ENCODE measurements at places on chromosomes 12 and 14.

DNA sequence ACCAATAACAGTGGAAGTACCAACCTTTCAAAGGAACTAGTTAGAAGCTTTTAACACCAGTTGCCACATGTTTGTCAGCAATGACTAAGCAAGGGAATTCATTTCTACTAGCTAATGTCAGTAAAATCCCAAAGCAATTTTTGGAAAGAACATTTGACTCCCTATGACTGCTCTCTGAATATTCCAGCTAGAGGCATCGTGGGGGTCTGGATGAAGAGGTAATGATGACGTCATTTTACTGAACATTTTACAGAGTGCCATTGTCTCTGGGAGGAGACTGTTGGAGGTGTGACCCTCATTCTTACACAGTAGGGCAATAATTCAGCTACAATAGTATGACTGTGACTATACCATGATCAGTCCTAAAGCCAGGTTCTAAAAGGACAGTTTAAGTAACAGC, 204.8 kb downstream of the ITPR2 start:
- no peak for DNase-seq

DNA sequence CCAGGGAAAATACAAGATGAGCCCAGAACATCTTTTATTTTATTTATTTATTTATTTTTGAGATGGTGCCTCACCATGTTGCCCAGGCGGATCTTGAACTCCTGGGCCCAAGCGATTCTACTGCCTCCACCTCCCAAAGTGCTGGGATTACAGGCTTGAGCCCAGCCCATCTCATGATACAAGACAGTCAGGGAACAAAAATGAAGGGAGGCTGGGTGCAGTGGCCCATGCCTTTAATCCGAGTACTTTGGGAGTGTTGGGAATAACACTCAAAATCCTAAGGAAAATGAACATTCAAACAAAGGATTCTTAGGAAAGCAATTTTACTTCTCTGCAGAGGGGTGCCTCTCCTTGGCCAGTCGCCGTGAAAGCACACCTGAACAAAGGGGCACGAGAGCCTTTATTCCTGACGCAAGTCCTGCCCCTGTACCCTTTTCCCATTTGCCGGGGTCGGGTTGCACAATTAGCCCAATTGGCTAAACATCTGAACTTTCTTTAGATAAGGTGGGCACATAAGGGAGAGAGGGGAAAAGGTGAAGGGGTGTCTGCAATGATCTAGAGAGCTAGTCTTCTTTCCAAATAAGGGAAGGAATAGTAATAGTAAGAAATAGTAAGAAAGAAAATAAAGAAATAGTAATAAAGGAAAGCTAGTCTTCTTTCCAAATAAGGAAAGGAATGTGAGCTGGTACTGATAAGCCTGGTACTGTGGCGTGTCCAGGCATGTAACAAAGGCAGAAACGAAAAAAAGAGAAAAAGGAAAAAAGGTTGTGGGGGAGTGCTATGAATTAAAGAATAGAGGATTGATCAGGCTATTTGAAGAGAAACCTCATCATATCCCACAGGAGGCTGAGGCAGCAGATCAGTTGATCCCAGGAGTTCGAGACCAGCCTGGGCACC, 13.4 kb downstream of the NCAPD2 start:
- no peak for DNase-seq

DNA sequence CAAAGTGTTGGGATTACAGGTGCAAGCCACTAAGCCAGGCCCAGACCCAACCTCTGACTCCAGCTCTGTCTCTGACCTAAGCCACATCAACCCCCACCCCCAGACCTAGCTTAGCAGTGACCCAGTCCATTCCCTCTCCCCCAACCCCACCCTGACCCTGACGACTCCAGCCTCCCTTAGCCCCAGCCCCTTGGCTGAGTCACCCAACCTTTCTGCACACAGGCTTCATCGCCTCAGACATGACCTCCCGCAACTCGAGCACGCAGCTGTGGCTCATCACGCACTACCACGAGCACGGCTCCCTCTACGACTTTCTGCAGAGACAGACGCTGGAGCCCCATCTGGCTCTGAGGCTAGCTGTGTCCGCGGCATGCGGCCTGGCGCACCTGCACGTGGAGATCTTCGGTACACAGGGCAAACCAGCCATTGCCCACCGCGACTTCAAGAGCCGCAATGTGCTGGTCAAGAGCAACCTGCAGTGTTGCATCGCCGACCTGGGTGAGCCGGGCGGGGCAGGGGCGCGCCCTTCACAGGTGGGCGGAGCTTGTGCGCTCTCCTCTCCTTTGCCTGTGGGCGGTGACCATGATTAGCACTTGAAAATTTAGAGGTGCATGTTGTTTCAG, 7.8 kb downstream of the ACVRL1 start:
- DNase-seq, result no peak

DNA sequence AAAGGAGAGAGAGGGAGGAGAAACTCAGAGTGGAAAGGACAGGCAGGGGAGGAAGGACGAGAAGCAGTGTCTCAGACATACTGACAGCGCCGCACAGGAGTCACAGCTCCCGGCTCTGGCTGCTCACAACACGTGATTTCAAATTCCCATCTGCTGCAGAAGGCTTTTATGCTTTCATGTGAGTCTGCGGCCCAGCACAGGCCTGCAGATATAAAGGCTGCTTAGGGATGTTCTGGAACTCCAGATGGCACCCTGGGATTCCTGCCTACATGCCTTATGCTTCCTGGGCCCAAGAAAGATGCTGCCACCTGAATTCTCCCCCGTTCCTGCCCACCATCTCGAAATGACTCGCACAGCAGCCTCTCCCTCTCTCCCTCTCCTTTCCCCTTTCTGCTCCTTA, 89.6 kb downstream of the NUAK1 start:
- DNase-seq, result no peak

GRCh38 chr12:51687177-51687576, 96.1 kb downstream of the SCN8A start:
- no peak for DNase-seq

GRCh38 chr12:47987411-47988072, 16.7 kb downstream of the COL2A1 start:
- DNase-seq, result no peak

GRCh38 chr14:99351166-99352007, 79.4 kb upstream of the BCL11B start:
- no peak for DNase-seq

DNA sequence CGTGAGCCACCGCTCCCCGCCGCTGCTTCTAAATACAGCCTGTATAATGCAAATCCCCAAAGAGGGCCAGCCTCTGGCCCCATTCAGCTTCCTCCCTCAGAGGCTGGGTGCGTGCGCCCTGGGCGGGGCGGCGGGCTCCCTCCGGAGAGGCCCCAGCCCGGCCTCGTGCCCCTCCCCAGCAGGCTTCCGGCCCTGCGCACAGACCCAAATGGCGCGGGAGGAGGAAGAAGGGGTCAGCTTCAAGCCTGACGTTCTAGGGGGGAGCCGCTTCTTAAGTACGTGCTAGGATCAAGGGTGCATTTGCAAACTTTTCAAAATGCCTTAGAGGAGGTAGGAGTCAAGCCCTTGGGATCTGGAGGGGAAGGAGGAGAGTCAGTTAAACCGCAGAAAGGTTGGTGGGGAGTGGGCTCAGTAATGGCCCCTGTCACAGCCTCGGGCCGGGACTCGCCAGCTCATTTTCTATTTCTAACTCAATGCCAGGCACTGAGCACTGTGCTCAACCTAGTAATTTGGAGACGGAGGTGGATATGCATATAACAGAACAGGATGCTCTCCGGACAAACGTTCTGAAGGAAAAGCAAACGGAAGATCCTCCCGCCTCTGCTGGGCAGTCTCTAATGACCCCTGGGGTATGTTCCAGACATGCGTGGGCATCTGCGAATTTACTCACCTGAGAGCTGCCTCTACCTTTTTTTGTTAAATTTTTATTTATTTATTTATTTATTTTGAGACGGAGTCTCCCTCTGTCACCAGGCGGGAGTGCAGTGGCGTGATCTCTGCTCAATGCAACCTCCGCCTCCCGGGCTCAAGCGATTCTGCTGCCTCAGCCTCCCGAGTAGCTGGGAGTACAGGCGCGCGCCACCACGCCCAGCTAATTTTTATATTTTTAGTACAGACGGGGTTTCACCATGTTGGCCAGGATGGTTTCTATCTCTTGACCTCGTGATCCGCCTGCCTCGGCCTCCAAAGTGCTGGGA, 32.3 kb downstream of the NINJ2 start:
- DNase-seq, result no peak

- DNase-seq, result no peak
Observed at GRCh38 chr12:57485695-57486094, 2.2 kb upstream of the MARS1 start.

DNA sequence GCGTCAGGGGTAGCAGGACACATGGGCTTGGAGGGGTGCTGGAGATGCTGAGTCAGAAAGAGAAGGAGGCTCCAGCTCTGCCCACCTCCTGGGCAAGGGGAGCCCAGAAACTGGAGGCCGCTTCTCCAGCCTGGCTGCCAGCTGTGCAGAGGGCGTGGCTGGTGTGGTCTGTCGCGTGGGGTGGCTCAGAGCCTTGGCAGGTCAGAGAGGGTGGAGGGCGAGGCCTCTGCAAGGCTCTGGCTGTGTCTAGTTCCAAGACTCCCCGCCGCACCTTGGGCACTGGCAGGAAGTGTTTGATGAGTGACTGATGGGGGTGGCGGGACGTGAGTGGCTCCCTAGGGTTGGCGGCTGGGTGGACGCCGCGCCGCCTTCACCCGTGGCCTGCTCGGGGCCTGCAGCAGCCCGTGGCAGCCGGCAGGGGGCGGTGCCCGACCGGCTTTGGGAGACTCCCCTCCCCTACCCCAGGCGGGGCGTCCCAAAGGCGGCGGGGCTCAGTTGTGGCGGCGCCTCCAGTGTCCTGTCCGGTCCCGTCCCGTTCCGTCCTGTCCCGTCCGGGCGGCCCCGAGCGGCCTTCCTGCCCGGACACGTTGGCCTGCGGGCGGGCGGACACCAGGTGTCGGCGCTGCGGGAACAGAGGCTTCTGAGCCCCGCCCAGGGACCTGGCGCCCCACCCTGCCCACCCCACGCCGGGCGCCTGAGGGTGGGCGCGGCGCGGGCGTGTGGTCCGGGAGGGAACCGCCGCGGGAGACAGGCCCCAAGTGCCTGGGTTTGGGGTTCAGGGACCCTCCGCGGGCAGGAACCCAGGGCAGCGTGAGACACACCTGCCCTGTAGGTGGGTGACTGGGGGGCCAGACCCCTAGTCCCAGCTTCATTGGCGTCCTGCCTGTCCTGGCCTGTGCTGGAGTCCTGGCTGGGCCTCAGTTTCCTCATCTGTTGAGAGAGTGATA, 39.7 kb downstream of the KRT80 start:
- no peak for DNase-seq

- no peak for DNase-seq
Observed at GRCh38 chr14:95326987-95327386, 7.3 kb upstream of the CLMN start.

GRCh38 chr14:89719366-89720075, 235.0 kb downstream of the EFCAB11 start:
- no peak for DNase-seq

DNA sequence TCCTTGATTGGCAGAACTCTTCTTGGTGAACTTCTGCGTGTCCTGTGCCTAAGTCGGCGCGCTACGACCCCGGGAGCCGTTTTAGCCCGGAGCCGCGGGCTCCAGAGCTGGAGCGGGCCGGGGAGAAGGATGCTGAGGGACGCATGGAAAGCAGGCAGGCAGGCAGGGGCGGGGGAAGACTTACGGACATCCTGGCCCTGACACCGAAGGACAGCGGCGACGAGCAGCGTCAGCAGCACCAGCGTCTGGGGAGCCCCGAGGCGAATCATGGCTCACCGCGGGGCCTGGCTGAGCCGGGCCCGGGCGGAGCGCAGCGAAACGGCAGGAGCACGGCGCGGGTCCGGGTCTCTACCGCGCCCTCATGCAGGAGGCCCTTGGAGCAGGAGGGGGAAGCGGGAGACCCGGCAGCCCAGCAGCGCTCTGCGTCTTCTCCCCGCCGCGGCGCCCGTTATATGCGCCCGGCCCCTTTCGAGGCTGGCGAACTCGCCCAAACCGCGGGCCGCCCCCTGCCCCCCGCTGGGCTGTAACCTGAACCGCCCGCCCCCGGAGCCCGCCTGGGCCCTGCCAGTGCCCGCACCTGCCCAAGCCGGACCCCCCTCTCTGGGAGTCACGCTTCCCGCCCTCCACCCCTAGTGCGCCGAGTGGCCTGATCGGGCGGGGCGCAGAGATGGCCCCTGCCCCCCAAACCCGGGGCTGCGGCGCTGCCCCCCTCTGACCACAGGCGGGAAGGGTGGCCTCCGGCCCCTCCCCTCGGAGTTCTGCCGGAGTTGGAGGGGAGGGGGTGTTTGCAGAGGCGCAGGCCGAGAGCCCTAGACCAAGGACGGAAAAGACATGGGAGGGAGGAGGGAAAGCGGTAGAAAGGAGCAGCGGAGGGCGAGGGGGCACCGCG, at the start of gene COL2A1:
TSS of gene COL2A1 (minus strand) at position 424 of the 889 bp plus-strand sequence. CDS start at position 269, 155 bp downstream.
- DNase-seq, result no peak

DNA sequence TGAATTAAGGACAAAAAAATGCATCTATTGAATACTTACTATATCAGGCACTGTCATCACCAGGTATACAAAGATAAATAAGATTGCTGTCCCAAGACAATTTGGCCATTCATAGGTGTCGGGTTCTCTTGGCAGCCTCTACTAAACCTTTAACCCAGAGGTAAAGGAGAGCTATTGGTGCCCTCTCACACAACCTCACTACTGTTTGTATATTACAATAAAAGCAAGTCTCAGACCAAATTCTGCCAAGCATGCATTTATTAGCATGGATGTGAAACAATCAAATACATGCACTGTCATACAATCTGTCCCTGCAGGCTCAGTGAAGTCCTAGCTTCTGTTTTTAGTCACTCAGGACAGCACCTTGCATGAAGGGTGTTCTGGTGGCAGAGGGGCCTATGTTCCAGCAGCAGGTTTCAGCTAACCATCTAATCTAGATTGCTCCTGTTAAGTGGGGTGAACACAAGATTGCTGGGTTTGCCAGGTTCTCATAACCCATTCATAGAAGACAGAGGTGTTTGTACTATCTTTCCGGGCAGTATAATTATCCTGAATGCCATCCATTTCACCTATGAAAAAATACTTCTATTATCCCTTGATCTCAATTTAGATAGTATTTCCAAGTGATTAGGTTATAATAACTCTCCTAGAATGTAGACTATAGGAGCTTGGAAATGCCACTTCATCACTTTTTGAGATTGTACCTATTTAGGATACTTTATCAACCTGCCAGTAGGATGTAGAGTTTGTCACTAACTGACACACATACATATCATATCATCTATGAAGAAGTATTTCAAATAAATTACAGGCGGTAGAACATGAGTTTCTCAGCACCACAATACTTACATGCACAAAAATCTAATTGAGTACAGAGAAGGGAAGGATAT, 254.0 kb upstream of the KRR1 start:
- no peak for DNase-seq

- no peak for DNase-seq
Observed at GRCh38 chr12:57541717-57542116, 5.3 kb downstream of the DCTN2 start.

GRCh38 chr12:57522887-57523705, 472 bp downstream of the MBD6 start:
- no peak for DNase-seq

DNA sequence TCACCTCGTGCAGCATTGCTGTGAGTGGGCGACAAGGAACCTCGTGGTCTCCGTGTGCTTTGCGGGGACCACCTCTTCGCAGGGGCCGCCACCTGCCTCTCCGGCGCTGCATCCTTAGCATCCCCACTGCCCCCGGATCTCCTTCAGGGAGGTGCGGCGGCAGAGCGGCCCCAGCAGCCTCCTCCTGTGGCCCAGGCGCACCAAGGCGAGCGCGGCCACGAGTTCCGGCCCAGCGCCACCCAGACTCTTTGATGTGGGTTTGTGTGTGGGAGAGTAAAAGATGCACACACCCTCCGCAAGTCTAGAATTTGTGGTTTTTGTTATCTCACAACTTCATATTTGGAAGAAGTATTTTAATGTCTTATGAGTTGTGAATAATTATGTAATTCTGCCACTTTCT, 118.8 kb upstream of the DIO3 start:
- DNase-seq, result no peak
